ENCODE measurements at places on chromosomes 12 and 14.
A peak's percentile ranks its signal among the peaks of the same experiment; 100 is the strongest.

- DNase-seq, result no peak
These were observed 9.3 kb downstream of the PEBP1 start for GRCh38 chr12:118145113-118145797.

- DNase-seq, result no peak
These were observed 121.2 kb upstream of the DAAM1 start for GRCh38 chr14:59067127-59067894.

- DNase-seq, result no peak
These were observed 111.2 kb upstream of the TMCC3 start for GRCh38 chr12:94761559-94761958.

DNA sequence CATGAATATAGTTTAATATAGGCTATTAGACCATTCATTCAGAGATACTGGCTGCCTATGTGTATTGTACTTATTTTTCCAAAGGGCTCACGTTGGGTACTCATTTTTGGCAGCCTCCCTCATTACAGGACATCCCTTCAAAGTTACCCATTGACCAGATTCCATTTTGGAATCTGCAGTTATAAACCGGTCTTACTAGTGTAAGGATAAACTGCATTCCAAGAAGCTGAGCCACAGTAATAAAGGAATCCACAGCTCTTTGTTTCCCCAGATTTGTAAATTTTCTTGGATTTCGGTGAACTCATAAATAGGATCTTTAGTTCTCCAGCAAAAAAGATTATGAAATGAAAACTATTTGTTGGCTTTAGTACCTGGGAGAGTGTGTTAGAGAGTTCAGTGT lies 18.9 kb upstream of the CFL2 start:
- no peak for DNase-seq

GRCh38 chr12:52473768-52474167 lies at the start of gene KRT6C:
Gene KRT6C (minus strand): TSS chr12:52473805. CDS start chr12:52473737, 68 bp downstream.
- no peak for DNase-seq

- DNase-seq, result no peak
These were observed 89.7 kb upstream of the CCDC198 start for GRCh38 chr14:57583396-57583795.

GRCh38 chr14:70735043-70735442 lies 74.3 kb downstream of the MAP3K9 start:
- peak; percentile 10 for DNase-seq

DNA sequence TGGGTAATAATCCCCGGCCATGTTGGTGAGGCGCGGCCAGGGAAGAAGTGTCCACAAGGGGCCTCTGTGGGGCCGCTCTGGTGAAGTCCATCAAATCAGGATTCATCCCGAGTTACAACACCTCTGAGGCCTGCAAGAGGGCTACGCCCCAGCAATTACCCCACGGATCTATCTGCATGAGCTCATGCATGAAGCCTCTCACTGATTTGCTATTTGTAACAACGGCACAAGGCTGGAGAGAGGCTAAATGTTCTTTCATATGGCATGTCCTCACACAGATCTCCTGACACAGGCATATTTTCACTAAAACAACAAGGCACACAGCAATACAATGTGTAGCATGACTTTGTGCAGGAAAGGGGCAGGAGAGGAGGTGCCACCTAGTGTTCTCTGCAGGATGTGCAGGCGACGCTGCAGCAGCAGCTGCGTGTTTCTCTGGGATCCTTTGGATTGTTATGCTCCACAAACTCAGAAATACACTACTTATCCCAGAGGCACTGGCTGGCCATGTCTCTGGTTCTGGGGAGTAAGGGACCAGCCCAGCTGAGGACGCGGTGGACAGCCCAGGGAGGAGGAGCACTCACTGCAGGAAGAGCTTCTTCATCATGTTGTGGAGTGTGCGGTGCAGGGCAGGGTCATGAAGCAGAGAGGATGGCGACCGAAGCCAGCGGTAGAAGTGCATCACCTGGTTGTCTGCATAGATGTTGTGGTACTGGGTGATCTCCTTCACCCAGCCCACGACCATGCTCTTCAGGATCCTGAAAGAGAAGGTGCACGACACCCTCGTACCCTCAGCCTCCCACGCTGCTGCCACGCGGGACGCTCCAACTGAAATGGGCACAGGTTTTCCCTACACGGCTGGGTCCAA lies 20.2 kb downstream of the P2RX2 start:
- DNase-seq, result no peak

DNA sequence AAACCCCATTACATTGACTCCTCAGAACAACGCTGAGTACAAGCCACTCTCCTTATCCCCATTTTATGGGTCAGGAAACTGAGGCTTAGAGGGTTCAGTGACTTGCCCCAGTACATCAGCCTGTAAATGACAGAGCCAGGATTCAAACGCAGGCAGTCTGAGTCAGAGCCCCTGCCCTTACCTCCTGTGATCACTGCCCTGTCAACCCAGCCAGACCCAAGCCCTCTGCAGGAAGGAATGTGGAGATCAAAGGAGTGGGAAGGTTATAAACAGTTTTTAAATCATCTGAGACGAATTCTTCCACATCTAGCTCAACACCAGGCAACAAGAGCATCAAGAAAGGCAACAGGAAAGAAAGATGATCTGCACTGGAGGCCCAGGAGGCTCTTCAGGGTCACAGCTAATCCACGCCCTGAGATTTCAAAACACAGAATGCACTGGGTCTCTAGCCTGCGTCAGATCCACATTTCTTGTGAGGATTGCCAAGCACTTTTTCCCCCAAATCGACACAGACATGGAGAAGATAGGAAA lies 38.5 kb downstream of the SPTB start:
- no peak for DNase-seq
